ENCODE measurements at places on chromosomes 2 and 18.

DNA sequence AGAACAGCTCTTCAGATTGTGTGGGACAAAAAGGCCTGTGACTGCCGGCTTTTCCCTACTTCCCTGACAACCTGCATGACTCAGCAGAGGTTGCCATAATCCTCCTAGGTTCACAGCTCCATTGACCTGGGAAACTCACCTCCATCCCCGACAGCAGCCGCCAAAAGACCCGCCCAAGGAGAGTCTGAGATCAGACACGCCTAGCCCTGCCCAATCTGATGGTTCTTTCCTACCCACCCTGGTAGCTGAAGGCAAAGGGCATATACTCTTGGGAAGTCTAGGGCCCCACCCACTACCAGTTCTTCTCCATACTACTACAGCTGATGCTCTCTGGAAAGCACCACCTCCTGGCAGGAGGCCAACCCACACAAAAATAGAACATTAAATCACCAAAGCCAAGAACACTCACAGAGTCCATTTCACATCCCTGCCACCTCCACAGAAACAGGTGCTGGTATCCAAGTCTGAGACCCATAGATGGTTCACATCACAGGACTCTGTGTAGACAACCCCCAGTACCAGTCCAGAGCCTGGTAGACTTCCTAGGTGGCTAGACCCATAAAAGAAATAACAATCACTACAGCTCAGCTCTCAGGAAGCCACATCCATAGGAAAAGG is 140.6 kb downstream of the NETO1 start:
- no peak overlapping the region for H3K27ac ChIP-seq
- H3K36me3 ChIP-seq: no peaks in the 10 kb centered on the region
- no peaks in the 10 kb centered on the region for H3K27me3 ChIP-seq

- no peak overlapping the region for H3K4me3 ChIP-seq
- no peak for DNase-seq
- no peaks in the 10 kb centered on the region for H3K4me1 ChIP-seq
- no peak overlapping the region for H3K27ac ChIP-seq
Observed at GRCh38 chr2:43285987-43286386, 59.6 kb upstream of the ZFP36L2 start.

DNA sequence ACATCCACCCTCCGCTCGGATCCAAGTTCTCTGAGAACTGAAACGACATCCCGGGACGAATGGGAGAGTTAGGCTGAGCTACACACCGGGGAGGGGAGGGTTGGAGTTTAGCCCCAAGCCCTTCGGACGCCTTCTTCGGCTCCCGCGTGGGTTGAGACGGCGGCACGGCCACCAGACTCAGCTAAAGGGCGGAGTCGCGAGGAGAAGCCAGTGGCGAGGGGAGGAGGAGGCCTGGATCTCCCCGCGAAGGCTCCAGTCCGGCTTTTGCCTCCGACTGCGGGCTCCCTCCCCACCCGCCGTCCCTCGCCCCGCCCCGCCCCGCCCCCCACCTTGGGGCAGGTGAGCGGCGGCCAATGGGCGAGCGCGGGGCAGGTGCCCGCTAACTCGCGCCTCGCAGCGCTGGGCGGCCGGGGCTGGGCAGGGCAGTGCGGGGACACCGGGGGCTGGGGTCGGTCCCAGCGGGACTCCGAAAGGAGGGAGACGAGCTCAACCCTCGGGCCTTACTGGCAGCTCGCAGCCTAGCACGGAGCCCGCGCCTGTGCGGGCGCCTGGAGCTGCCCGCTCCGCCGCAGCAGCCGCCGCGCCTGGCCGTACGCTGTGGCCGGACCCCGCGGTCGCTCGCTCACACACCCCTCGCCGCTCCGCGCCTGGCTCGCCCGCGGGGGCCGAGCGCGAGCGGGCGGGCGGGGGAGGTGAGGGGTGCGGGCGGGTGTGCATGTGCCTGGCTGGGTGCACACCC is at the start of gene EMX1:
TSS of gene EMX1 (plus strand) at position 382 of the 739 bp plus-strand sequence. CDS start at position 716, 334 bp downstream.
- peaks cover 80% of the 10 kb centered on the region for H3K27me3 ChIP-seq
- peak; percentile 49 for DNase-seq
- H3K27ac ChIP-seq: no peak within 1 kb of the TSS
- H3K36me3 ChIP-seq: no peaks in the 10 kb centered on the region
- H3K4me1 ChIP-seq: peaks cover 44% of the 10 kb centered on the region

GRCh38 chr2:112884869-112885505 is 26.0 kb upstream of the IL37 start:
- peak; percentile 37 for DNase-seq
- no peaks in the 10 kb centered on the region for H3K27me3 ChIP-seq
- no peaks in the 10 kb centered on the region for H3K4me1 ChIP-seq
- no peaks in the 10 kb centered on the region for H3K36me3 ChIP-seq
- H3K4me3 ChIP-seq: no peak overlapping the region

- no peak overlapping the region for H3K4me3 ChIP-seq
- no peak for DNase-seq
- peaks cover 71% of the 10 kb centered on the region for H3K27me3 ChIP-seq
Observed at GRCh38 chr2:199462347-199462955, 4.7 kb upstream of the SATB2 start.

DNA sequence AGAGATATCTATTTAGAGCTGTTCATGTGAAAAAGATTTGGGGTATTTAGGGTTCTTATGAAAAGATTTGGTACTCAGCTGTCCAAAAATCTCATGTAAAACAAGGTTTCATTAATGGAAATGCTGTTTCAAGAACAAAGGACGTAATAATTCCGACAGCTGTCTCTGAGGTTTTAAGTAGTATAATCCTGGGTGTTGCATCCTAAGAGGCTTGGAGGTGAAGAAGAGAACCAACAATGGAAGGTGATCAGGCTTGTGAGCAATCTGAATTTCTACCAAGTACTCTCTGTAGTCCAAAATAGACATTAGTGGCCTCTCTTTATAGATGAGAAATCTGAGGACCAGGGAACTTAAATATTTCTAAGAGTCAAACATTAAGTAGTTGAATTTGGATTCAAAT is 205.1 kb downstream of the BABAM2 start:
- H3K4me3 ChIP-seq: no peak overlapping the region
- H3K4me1 ChIP-seq: no peaks in the 10 kb centered on the region
- DNase-seq: no peak
- H3K27ac ChIP-seq: no peak overlapping the region
- no peaks in the 10 kb centered on the region for H3K36me3 ChIP-seq
- no peaks in the 10 kb centered on the region for H3K27me3 ChIP-seq
